Stimulated activated CD8-positive, alpha-beta memory T cell treated with anti-CD3 and anti-CD28 coated beads, Interleukin-7, amount 100 ng/mL, for 1 hour (primary cell): ENCODE measurements at places on chromosomes 5 and 9.

DNA sequence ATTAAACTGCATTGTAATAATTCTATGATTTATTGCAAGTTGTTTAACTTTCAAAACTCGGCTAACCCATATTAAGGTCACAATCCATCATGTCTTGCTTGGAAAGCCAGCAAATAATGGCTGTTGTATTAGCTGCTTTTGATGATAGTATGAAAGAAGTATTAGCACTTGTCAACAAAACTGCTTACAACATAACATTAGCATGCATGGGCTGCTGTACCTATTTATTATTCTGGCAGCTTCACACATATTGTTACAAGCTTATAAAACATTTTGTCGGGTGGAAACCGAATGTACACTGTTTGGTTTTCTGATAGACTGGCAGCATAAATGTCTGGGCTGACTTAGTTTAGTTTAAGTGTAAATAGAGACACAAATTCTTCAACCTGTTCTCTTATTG is 378.3 kb downstream of the KIAA0825 start:
- no peak for DNase-seq

DNA sequence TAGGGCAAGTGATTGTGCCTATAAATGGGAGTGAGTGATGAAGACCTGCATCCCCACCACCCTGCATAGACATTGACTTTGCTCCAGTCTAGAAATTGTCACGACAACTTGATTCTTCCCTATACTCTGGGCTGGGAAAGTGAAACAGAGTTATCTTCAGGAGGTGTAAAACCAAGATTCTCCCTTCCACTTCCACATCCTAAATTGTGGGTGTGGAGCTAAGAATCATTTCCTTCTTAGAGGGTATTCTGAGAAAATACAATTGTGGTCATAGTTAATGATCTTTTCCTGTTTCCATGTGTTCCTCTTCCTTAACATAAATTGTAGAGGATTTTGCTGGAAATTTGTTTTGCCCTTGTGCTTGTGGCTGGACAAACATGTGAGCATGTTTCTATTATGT is 96.8 kb upstream of the PJA2 start:
- no peak for DNase-seq

DNA sequence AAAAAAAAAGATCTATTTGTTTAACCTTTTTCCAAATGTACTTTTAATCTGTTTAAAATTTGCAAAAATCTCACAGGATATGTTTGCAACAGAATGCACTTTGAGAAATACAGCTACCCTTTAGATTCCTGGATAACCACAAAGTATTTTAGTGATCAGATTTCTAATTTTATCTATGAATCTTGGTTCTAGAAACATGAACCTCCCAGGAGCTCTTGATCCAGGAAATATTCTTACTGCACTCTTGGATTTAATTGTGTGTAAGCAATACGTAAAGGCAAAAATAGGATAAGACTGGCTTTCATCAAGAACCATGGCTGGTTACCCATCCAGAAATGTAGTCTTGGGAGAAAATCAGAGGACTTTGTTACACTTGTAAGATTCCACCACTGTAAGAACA is 1581.8 kb upstream of the WWC1 start:
- DNase-seq, result no peak

DNA sequence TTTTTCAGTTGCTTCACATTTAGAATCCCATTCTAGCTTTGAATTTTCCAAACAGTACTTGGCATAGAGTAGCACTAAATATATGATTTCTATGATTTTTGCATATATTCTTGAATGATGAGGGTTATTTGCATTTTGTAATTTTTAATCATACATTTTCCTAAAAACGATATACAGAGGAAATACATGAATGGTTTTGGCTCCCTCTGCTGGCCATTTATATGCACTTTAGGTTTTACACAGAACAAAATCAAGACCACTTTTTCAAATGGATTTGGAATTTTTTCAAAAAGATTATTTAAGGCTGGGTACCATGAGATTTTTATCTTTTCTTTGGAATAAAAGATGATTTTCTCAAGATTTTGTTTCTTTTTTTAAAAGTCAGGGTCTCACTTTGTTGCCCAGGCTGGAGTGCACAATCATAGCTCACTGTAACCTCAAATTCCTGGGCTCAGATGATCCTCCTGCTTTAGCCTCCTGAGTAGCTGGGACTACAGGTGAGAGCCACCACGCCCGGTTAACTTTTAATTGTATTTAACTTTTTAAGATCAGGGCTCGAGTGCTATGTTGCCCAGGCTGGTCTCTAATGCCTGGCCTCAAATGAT is 16.7 kb upstream of the COMMD10 start:
- no peak for DNase-seq

DNA sequence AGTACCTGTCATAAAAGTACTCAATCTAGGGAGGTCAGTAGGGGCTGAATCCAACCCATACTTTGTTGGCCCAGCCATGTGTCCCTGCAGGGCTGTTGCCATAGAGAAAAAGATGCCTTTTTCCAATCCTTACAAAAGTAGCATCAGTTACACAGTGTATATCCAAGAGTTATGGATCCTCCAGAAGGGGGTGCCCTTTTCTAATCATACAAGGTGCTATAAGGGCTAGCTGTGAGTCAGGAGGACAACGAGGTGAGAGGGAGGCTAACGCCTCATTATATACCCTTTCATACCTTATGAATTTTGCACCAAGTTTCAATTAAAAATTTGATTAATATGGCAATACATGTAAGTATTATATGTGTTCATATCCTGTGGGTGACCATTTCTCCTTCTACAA is 4.8 kb downstream of the KIAA0825 start:
- no peak for DNase-seq

GRCh38 chr9:3868466-3868865 is 342.7 kb upstream of the RFX3 start:
- DNase-seq, result no peak

- no peak for DNase-seq
Measured at GRCh38 chr9:33236571-33236970, 3.4 kb upstream of the SPINK4 start.

GRCh38 chr9:112605518-112605917 is 112.4 kb downstream of the INIP start:
- no peak for DNase-seq

DNA sequence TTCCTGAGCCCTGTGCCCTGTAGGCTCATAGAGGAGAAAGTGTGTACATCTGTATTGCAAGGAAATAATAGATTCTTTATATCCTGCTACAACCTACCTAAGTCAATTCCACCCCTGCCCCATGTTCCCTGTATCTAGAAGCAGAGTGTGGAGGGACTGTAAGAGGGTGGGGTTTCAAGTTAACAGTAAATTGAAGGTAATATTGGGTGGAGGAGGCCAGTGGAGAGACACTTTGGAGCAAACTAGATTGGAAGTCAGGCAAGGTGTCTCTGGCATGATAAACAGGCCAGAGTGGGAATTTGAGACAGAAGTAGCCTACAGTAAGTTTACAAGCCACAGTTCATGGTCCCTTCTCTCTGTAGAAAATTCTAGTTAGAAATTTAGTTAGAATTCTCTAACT is 2.3 kb upstream of the HEMGN start:
- no peak for DNase-seq

DNA sequence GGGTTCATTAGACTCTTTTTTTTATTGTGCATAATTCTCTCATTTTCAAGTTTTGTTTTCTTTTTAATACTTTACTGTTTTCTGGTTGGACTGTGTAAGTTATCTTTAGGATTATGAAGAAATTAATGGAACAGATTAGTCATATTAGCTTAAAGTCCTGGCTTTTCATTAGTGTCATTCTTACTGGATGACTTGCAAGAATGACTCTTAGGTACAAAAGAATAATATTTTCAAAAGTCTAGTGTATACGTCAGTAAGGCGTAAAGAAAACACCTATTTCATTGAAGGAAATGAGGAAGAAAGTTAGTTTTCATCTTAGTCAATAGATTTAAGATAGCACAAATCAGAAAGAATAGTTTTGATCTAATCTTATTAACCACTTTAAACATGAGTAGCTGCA is 20.4 kb downstream of the UHRF2 start:
- DNase-seq, result no peak

DNA sequence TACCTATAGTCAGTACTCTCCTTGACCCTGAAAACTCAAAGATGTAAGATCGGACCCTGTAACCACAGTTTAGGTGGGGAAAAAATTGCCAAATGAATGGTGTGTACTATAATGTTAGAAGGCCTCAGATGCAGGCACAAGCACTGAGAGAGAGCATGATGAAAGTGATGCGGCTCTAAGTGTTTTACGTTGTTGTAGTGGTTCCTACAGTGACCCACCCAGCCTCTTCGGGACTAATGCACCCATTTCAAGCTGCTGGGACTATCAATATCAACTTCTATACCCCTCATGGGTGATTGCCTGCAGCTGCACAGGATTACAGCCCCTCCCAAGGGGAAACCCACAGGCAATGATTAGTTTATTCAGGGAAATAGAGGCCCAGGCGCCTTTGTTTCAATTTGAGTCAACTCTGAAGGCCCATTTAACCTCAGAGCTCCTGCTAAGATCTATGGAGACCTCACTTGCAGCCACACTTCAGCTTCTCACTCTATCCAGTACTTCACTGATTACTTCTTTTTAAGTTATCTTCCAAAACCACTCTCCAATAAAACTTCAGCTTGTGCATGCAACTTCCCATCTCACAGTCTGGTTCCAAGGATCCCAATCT is 340.7 kb downstream of the NR2F1-AS1 start:
- DNase-seq, result no peak

GRCh38 chr9:136526625-136527066 is 19.2 kb downstream of the NOTCH1 start:
- no peak for DNase-seq

- DNase-seq, result no peak
Measured at GRCh38 chr9:126556560-126557250, 57.0 kb upstream of the LMX1B start.

GRCh38 chr9:109278848-109279247 is 42.0 kb downstream of the EPB41L4B start:
- DNase-seq, result no peak

DNA sequence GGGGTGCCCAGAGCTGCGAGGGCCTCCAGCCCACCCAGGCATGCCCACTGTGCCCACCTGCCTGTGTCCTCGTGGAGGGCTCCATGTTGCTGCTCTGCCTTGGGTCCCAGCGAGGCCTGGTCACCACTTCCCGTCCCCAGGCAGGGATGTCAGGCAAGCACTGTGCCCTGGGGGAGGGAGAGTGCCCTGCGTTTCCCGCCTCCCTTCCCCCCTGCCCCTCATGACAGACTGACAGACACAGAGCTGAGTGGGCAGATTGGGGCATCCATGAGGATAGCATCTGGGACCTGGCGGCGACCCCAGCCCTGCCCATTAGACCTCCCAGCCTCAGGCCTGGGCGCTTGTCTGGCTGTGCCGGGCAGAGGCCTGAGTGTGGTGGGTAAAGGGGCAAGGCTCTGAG is 56.9 kb downstream of the KCNT1 start:
- DNase-seq, result no peak

- no peak for DNase-seq
Measured at GRCh38 chr5:31442058-31442745, 89.7 kb downstream of the DROSHA start.

DNA sequence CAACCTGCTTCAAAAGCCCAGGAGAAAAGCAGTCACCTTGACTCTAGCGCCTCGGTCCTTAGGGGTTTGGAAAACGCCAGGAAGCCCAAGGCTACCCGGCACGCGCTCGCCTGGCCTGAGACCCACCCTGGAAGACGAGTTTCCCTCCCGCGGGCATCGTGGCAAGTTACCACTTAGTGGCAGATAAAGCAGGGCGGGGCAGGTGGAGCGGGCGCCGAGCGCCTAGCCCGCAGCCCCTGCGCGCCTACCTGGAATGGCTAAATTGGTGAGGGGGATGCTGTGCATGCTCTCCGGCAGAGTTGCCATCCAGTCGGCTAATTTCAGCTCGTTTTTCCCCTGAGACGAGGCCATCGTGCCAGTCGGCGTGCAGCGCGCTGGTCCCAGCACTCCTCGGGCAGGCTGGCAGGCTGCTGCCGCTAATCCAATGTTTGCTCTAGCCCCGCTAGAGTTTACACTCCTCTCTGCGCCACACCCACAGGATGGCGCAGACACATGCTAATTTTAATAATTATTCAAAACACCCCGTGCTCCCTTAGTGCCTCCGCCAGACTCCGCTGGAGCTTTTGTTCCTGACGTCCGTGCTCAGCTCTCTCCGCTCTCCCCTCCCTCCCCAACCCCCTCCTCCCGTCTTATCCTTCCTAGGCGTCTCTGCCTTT is at the start of gene PLCXD3:
Gene PLCXD3, minus strand, starts transcription at position 426 of the 656 bp plus-strand sequence. Its CDS starts 75 bp downstream, at position 351.
- DNase-seq, result no peak

GRCh38 chr9:129355631-129356030 is 177.6 kb upstream of the IER5L start:
- no peak for DNase-seq

- no peak for DNase-seq
Measured at GRCh38 chr5:180801596-180802324, 846 bp downstream of the MGAT1 start.

DNA sequence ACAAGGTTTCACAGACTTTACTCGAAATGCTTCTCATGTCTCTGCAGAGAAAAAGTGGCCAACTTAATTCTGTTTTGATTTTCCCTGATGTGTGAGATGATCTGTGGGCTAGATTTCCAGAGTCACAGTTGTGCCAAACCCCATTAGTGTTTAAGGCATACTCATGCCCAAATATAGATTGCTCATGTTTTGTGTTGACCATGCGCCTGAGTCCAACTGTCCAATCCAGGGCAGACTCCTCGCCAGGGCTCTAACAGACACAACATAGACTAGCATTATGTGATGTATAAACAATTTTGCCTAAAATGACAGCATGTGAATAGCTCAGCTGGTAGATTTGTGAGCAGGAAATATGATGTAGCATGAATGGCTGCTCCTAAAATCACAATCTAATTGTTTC is 128.1 kb downstream of the PRDM6 start:
- DNase-seq, result no peak

GRCh38 chr9:128123451-128124080 is 4.0 kb downstream of the PTGES2 start:
- DNase-seq, result no peak

DNA sequence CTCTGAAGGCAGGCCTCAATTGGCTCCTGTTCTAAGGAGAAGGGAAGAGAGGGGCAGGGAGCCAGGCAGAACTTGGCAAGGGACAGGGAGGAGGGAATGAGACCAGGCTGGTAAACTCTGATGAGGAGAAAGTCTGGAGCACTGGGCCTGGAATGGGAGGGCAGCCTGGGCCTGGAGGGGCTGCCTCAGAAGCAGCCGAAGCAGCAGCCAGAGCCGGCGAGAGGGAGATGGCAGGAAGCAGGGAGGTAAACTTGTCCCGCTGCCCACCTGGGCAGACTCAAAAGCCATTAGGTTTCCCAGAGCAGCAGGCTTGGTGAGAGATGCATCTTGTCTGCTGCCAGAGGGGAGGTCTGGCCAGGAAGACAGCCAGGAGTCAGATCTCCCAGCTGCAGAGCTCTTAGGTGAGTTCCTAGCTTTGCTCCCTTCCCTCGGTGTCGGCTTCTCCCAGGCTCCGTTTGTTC is 37.0 kb upstream of the CRB2 start:
- no peak for DNase-seq
